ENCODE measurements at places on chromosomes 11 and 22.

- DNase-seq: no peak
Observed at GRCh38 chr11:57639321-57640067, 10.2 kb downstream of the YPEL4 start.

GRCh38 chr22:19921544-19922081 lies 20.0 kb upstream of the COMT start:
- no peak for DNase-seq

DNA sequence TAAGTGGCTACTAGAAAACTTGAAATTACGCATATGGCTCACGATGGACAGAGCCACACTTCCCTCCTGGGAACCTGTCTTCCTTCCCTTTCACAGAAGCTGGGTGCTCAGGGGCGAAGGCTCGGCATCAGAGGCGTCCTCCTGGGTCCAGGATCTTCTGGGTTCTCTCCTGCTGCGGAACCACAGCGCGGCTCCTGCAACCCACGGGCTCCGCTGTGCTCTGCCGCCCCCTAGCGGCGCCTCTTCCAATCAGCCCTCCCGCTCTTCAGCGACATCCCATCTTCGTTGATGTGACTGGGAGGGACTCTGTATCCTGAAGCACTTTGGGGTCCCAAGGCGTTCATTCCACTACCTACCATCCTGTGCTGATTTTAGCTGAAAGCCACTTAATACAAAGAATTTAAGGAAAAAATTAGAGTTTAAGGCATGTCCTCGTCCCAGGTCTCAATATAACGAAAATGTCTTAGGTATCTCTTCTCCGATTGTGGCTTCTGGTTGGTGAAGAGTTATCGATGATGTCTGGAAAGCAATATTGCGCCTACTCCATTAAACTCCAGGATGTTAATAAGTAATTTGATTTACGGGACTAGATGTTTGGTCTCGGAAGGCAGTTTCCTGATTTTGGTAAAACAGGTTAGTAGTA lies 14.8 kb upstream of the RPS3 start:
- DNase-seq: peak; percentile 69

DNA sequence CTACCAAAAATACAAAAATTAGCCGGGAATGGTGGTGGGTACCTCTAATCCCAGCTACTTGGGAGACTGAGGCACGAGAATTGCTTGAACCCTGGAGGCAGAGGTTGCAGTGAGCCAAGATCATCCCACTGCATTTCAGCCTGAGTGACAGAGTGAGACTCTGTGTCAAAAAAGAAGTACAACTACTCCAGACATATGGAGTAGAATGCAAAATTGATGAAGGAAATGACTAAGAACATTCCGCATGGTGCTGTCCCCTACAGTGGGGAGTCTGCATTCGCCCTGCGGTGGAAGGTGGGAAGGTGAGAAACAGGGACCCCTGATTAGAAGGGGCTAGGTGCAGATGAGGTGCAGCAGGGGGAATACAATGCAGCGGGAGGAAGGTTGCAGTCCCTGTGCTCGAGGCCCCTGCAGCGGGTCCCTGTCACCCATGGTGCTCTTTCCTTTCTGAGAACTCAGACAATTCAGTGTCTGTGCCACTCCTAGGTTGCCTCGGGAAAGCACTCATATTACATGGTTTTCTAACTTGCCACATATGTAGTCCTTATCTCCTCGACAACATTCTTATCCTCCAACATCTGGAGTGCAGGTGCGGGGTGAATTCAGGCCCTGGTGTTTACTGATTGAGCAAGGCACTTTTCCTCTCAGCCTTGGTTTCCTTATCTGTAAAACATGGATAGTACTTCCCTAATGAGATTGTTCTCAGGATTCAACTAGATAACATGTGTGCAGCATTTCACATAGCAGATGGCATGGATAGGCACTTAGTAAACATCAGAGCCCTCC lies 5.2 kb downstream of the POLD4 start:
- DNase-seq: no peak

DNA sequence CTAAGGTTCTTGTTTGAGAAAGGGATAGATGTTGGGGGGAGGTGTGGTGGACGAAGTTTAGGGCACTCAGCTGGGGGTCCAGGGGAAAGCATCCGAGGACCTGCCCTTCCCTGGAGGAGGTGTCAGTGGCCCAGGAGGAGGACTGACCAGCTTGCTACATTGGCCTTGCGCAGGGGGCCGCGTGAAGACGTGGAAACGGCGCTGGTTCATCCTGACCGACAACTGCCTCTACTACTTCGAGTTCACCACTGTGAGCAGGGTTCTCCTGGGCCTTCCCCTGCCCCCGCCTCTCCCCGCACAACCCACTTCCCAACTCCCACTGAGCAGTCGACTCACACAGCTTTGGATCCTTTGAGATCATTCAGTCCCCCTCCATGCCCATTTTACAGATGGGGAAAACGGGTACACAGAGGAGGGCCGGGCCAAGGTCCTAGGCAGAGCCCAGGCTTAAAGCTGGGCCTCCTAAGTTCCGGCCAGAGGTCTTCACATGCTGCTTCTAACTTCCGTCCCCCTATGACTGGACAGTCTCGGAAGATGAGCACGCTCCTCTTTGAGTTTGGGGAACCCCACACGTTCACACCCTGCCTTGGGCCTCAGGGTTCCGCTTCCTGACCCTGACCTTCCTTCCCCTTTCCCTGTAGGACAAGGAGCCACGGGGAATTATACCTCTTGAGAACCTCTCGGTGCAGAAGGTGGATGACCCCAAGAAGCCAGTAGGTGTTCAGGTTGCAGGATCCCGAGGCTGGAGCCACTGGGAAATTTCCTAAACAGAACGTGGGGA lies 28.7 kb downstream of the CYTH4 start:
- DNase-seq: no peak

GRCh38 chr11:116360221-116360941 lies 412.4 kb downstream of the BUD13 start:
- no peak for DNase-seq

- DNase-seq: no peak
Observed at GRCh38 chr22:41380993-41381328, 781 bp upstream of the TEF start.

- no peak for DNase-seq
Observed at GRCh38 chr11:13287681-13288080, 10.1 kb downstream of the BMAL1 start.

DNA sequence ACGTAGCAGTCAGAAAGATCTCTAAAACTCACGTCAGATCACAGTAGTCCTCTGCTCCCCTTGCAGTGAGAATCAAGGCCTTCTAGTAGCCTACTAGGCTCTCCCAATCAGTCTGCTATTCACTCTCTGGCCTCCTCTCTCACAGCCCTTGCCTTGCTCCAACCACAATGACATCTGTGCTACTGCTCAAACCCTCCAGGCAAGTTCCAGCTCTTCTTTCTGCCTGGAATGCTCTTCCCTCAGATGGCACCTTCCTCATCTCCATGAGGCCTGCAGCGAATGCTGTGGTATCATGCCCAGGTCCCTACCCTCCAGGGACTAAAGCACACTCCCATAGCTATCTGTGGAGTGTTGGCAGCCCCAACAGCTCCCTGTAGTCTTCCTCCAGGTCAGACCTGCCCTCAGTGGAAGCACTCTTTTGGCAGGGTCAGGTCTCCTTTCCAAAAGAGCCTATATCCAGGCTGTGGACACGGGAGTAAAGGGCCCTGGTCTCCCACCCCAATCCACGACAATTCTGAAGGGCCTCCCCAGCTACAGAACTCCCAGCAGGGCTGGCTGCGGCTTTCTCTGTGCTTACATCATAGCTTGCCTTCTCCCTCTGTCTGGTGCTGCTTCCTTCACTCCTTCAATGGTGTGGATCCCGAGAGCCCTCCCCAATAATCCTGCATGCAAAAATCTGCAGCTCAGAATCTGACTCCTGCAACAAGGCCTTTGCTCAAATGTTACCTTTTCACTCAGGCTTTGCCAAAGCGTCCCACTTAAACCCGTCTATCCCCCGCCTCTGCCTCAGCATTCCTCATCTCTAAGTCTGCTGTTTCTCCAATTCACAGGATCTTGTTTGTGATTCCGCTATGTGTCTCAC lies 8.9 kb downstream of the HIRA start:
- no peak for DNase-seq

DNA sequence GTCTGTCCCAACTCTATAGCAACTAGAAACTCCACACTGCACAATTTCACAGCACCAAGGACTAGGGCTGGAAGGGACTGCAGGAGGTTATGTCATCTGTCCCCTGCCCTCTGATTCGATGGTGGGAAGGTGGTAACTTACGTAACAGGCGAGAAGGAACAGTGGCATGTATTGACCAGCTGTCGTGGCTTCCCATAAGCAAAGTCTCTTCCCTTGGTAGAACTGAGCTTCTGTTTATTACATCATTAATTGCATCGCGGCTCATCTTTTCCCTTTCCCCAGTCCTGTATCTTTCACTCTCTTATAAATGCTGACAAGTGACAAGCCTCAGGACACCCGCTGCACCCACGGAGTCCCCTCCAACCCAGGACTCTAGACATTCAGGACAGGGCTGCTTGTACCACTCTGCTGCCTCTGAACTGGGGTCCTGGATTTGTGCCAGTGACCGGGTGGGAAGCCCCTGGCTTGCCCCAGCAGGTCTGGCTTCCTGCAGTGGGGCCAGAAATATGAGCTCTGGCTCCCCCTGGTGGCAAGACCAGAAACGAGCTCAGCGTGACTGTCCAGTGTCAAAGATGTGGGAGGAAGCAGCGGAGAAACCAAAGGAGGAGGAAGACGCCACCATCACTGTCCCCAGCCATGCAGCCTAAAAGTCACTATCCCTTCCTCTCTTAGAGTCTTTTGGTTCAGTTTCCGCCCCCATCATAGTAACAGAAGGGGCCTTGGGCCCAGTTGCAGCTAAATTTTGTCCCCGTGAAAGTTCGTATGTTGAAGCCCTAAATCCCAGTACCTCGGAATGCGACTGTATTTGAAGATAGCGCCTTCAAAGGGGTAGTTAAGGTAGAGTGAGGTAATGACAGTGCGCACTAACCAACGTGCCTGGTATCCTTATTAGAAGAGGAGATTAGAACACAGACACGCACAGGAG lies 84.5 kb downstream of the ISX start:
- peak; percentile 42 for DNase-seq

DNA sequence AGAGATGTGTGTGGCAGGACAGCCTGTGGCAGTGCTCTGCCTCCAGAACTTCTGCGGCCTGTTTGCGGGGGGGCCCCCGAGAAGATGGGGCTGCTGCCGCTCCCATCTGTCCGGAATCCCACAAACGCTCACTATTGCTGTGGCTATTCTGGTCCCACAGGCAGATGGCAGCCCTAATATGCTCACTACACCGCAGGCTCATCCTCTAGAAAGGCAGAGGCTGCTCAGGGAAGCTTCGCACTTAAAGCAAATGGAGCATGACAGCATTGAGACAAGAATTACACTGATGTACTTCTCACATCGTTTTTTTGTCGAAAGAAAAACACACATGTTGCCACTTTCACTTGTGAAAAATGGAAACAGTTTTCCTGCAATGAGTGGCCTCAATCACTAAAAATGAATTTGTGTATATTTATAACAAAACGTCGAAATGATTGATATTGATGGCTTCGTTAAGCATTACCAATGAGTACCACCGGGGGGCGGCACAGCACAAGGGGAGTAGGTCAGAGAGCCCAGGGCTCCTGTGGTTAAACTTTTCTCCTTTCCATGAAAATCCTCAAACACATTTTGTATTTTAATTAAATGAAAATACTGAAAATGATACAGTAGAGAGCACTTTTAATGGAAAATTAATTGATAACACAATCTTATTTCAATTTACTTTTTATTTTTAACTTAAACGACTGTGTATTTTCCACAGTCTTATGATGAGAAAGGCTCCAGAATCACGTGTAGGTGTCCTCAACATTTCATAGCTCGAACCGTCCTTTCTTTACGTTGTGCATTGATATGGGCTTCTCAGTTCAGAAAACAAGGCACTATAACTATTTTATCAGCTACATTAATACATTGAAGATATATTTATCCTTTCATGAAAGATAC lies 69.1 kb downstream of the CTTN start:
- peak; percentile 21 for DNase-seq
